T-helper 1 cell (primary cell): ENCODE measurements at places on chromosomes 16 and 17.

DNA sequence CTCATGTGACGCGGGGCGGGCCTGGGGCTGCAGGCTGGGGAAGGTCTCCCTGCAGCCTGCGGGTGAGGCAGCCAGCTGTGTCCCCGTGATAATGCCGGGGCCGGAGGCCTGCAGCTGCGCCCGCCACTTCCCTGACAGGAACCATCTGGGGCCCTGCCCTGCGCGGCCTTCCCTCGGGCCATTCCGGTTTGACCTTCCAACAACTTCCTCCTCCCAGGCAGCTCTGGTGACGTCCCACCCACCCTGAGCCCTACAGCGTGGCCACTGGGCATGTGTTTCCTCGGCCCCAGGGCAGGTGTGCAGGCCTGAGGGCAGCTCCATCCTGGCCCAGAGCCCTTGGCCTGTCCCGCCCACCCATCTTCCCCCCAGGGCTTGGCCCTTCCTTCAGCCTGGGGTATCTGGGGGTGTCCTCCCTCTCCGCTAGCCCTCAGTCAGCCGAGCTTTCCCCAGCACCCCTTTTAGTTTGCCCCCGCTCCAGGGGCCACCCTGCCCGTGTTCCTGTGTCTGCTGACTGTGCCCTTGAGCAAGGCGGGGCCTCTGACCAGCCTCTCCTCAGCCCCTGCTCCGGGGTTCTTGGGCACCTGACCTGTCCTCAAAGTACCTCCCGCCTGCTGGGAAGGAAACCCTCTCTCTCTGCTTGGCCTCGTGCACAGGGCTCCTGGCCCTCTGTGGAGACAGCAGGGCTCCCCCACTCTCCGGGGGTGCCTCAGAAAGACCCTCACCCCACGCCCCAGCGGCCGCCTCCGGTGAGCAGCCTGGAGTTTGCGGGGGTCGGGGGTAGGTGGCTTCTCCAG lies at the start of gene CBFA2T3:
Gene CBFA2T3, minus strand, starts transcription at position 190 of the 794 bp plus-strand sequence. CDS start 400 bp downstream, outside the sequence.
- no peak for DNase-seq

DNA sequence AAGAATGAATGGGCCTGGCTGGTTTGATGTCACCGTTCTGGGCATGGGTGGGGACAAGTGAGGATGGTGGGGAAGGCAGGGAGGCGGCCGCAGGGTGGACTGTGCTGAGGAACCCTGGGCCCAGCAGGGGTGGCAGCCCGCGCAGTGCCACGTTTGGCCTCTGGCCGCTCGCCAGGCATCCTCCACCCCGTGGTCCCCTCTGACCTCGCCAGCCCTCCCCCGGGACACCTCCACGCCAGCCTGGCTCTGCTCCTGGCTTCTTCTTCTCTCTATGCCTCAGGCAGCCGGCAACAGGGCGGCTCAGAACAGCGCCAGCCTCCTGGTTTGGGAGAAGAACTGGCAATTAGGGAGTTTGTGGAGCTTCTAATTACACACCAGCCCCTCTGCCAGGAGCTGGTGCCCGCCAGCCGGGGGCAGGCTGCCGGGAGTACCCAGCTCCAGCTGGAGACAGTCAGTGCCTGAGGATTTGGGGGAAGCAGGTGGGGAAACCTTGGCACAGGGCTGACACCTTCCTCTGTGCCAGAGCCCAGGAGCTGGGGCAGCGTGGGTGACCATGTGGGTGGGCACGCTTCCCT lies 6.5 kb upstream of the SERPINF1 start:
- no peak for DNase-seq

- DNase-seq: no peak
Measured at GRCh38 chr16:85100265-85100664, 12.0 kb downstream of the CIBAR2 start.

DNA sequence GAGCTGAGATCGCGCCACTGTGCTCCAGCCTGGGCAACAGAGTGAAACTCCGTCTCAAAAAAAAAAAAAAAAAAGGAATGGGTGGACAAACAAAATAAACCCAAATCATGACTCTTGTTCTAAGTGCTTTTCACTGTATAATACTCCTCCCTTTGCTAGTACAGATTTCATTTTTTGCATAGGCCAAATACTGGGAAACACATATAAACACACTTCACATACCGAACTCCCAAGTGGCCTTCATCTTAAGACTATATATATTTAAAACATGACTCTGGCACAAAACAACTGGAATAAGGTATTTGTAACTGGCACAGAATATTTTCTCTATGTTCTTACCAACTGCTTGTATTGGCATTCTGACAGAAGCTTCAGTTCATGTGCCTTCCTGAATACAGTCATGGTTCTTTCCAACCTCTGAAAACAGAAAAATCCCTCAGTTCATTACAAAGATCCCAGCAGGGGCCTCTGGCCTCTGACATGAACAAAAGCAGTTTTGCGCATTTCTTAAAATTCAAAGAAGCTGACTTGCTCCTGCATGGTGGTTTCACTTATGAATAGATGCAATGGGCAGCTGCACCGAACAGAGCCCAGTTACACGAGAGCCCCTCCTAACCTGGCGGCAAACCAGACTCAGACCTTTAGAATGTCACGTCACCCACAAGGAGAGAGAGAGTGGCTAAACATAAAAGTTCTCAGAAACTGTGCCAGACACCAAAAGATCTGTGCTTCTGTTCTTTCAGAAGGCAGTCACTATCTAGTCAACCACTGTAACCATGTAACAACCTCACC lies 19.1 kb upstream of the COPRS start:
- peak; percentile 10 for DNase-seq

GRCh38 chr17:73343168-73343634 lies 31.4 kb upstream of the CDC42EP4 start:
- no peak for DNase-seq

DNA sequence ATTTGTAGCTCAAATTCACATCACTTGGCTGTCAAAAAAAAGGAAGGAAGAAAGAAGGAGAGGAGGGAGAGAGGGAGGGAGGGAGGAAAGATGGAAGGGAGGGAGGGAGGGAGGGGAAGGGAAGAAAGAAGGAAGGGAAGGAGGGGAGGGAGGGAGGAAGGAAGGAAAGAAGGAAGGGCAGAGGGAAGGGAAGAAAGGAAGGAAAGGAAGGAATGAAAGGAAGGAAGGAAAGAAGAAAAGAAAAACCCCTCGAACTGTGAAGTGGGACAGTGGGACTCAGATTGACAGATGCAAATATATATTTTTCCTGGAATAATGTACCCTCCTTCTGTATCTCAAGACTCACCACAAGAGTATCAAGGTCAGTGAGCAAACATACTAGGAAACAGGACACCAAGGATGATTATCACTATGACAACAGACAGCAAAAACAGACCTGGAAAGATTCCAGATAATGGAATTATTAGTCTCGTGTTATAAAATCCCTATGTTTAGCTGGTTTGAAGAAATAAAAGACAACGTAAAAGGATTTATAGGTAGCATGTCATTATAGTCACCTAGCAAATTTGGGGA lies 24.2 kb upstream of the ABCA3 start:
- no peak for DNase-seq

- DNase-seq: no peak
Measured at GRCh38 chr17:56159826-56160380, 6.6 kb downstream of the ANKFN1 start.

DNA sequence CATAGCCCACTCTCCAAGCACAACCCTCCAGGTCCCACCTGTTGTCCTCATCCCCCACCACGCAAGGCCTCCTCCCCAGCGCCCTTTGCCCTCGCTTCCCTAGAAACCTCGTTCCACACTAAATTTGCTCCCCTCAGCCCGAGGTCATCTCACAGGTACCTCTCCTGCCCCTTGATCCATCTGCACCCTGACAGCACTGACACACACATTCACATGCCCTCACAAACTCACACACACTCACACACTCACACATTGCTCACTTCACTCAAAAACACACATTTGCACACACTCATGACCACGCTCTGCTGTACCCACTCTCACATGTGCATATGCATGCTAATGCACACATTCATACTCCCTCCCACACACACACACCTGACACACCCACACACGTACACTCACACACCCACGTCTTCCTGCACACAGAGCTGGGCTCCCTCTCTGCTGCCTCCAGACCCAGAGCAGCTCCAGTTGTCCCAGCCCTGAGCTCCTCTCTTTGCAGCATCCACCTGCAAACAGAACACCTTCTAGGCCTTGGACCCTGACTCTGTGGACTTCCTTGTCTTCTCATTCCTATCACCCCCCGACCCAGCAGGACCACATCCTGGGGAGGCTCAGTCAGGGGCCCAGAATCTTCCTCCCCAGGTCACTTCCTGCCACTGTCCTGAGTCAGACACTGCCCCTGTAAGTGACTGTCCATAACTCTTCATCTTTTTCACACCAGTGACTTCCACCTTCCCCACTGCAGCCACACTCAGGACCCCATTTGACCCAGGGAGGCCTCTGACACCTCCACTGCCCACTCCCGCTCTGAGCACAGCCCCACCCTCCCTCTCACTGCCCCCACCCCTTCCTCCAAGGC lies 4.9 kb downstream of the ASGR2 start:
- no peak for DNase-seq

- DNase-seq: no peak
Measured at GRCh38 chr16:27625050-27625697, 75.2 kb downstream of the KATNIP start.

DNA sequence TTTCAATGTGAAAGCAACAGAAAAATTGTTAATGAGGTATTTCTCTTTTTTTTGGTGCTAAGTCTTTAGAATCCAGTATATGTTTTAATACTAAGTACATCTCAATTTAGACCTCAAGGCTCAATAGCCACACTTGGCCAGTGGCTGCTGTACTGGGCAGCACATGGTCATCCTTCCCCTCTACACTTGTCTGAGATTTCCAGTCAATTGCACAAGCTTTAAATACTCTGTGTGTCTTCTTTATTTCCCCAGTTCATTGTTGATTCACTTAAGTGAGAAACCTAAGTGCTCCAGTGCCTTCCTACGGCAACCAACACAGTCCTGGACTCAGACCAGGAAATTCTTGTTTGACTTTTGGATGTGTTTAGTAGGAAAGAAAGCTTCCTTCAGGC lies 62.2 kb downstream of the TNRC6C start:
- DNase-seq: no peak

- no peak for DNase-seq
Measured at GRCh38 chr16:1713933-1714332, 7.9 kb downstream of the MAPK8IP3 start.

- no peak for DNase-seq
Measured at GRCh38 chr17:7215652-7216180, 3.9 kb downstream of the DLG4 start.

GRCh38 chr17:16926571-16927451 lies 45.1 kb downstream of the TNFRSF13B start:
- no peak for DNase-seq

- no peak for DNase-seq
Measured at GRCh38 chr16:58859958-58860669, 126.0 kb upstream of the GOT2 start.

GRCh38 chr17:45979137-45979536 lies 19.9 kb upstream of the STH start:
- DNase-seq: no peak

DNA sequence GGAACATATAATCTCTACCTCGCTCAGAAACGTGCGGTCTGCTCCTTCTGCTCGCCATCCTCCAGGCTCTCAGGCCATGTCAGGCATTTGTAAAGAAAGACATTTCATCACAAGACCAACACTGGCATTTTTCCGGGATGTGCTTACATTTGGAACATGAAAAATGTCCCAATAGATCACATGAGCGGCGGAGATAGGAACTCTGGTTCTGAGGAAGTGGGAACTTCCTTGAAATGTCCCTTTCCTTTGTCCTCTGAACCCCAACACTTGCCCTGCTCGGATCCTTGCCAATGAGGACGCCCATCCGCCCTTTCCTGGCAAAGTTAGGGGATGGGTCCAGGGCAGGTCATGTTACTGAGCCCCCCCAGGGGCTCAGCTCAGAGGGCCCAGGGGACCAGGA lies 130.5 kb downstream of the MAF start:
- DNase-seq: no peak

- DNase-seq: no peak
Measured at GRCh38 chr17:16066125-16066524, 66.5 kb downstream of the TTC19 start.

DNA sequence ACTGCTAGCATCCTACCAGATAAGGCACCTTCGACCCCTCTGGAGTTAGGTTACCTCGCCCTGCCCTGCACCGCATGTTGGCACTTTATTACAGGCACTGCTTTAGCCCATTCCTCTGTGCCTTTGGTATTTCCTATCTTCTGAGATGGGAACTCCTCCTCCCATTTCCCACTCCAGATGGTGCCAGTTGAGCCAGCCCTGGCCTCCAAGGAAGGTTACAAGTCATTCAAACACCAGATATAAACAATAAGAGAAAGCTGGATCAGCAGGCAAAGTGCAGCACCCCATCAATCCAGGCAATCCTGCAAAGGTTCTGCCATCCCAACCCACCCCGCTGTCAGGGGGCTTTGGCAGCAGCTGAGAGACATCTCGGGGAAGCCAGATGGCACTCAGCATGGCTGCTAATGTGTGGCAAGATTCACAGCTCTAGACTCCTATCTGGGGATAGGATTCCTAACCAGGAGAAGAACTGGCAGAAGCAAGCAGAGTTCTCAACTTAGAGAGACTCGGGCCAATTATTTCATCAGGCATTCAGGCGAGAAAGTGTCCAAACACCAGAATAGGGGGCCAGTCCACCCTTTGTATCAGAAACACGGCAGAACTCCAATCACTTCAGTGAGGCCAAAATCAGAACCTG lies 113.0 kb downstream of the COPRS start:
- no peak for DNase-seq

GRCh38 chr16:57890752-57891111 lies 80.2 kb downstream of the CNGB1 start:
- DNase-seq: no peak

DNA sequence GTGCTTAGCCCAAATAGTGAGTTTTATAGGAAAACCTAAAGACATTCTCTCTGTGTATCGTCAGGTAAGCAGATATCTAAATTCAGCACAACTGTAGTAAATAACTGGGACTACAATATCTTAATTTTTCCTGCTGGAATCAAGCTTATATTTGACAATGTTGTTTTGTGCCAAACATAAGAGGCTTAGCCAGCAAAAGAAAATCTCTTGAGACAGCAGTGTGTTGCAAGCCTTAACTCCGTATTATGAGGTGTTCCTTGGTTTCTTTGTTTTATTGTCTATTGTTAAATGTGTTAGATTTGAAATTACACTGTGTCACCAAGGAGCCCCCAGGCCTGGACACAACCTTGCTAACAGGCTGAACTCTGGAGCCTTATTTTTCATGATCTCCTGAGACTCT lies 1570.6 kb upstream of the GOT2 start:
- no peak for DNase-seq

DNA sequence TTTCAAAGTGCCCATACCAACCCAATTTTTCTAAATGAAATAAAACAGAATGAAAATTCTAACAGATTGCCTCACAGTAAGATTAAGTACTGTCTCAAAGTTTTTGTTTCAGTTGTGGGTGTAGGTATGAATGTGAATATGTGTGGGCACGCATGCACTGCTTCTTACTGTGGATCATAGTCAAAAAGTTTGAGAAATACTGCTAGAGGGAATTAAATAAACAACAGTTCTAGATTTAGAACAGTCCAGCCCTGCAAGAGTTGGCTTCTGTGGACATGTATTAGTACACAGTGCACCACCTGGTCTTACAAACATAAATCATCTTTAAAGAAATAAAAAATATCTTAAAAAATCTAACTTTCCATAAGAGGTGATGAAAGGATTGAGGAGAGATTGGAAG lies 8.4 kb downstream of the ZNF652 start:
- DNase-seq: no peak

GRCh38 chr16:57175896-57176295 lies 9.9 kb downstream of the PSME3IP1 start:
- DNase-seq: no peak
